ENCODE measurements at places on chromosomes 1 and 21. TPM values are rescaled to one million over a fixed set of nuclear protein-coding genes. Genes with fewer than 3 reads are reported as not detected.

- H3K27me3 ChIP-seq = peaks cover 53% of the 10 kb centered on the region
- no peak overlapping the region for H3K4me3 ChIP-seq
- no peak for DNase-seq
- no peaks in the 10 kb centered on the region for H3K36me3 ChIP-seq
These were observed 20.5 kb upstream of the NRDC start for GRCh38 chr1:51899022-51899421.

GRCh38 chr1:230186003-230186863 is 119.2 kb downstream of the GALNT2 start:
- H3K4me3 ChIP-seq = no peak overlapping the region
- peaks cover 22% of the 10 kb centered on the region for H3K4me1 ChIP-seq
- peak overlapping the region; percentile 27 for H3K27ac ChIP-seq
- H3K36me3 ChIP-seq = peaks cover 7% of the 10 kb centered on the region

DNA sequence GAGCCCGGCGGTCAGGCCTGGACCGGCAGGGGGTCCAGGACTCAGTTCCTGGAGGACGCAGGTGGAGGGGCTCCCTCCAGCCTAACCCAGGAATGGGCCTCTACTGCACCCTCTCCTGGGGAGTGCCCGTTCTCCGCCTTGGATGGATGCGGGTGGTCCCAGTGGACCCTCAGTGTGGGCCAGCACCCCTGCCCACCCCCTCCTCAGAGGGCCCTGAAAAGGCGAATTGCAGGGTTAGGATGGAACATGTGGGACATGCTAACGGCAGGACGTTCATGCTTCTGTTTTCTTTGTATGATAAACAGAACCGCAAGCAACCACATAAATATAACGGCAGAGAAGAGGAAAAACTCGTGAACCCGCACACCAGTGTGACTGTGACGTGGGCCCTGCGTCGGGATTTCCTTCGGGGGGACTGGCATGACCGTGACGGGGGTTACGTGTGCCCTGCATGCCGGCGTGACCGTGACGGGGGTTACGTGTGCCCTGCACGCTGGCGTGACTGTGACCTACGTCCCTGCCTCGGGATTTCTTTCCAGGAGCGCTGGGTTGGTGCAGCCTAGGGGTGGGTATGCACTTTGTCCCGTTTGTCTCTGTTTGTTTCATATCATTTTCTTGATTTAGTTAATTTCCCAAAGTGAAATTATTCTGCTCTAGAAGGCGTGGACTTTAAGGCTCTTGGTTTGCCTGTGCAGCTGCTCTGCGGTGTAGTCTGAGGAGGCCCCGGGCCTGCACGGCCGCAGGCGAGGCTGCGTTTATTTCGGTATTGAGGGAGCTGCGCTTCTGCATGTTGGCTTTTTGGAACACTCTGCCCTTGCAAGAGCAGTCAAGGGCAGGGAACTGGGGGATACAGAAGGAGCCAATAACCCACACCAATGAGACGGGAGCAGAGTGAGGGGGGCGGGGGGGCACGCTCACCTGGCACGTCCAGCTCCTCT is 3.1 kb downstream of the FTCD start:
- H3K36me3 ChIP-seq = no peaks in the 10 kb centered on the region
- peaks cover 10% of the 10 kb centered on the region for H3K4me1 ChIP-seq
- H3K27me3 ChIP-seq = no peaks in the 10 kb centered on the region
- no peak for DNase-seq
- peak overlapping the region; percentile 72 for H3K27ac ChIP-seq

- no peaks in the 10 kb centered on the region for H3K36me3 ChIP-seq
- peaks cover 20% of the 10 kb centered on the region for H3K27me3 ChIP-seq
- DNase-seq = no peak
- H3K27ac ChIP-seq = no peak overlapping the region
- peaks cover 2% of the 10 kb centered on the region for H3K4me1 ChIP-seq
These were observed 20.6 kb upstream of the KIF21B start for GRCh38 chr1:201044119-201044518.

- no peaks in the 10 kb centered on the region for H3K4me1 ChIP-seq
- H3K36me3 ChIP-seq = no peaks in the 10 kb centered on the region
- no peak overlapping the region for H3K4me3 ChIP-seq
- DNase-seq = no peak
- no peak overlapping the region for H3K27ac ChIP-seq
These were observed 28.3 kb downstream of the PDE4B start for GRCh38 chr1:65820983-65821382.

- H3K27me3 ChIP-seq = no peaks in the 10 kb centered on the region
- H3K4me1 ChIP-seq = peaks cover 51% of the 10 kb centered on the region
- peak within 1 kb of the TSS; percentile 84 for H3K27ac ChIP-seq
- H3K4me3 ChIP-seq = peak within 1 kb of the TSS; percentile 90
These were observed at the start of gene CAPN2 for GRCh38 chr1:223712194-223712849. CAPN2 (plus strand) TSS chr1:223712539; CDS start chr1:223712641, 102 bp downstream.

DNA sequence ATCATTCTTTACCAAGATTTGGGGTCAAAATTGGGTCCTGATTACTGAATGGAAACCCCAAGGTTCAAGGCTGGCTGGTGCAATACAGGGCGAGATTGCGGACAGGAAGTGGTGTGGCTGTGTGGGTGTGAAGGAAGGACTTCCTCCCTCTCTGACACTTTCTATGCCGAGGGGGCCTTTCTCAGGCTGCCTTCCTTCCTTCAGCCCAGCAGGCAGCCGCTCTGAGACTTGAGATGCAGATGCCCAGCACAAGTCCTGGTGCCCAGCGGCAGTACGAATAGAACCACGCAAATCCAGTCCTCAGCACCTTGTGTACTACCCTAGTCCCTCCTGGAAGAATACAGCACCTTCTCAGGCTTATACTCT is 16.3 kb downstream of the BATF3 start:
- H3K4me1 ChIP-seq = peaks cover 11% of the 10 kb centered on the region
- DNase-seq = no peak
- H3K27me3 ChIP-seq = peaks cover 16% of the 10 kb centered on the region
- H3K27ac ChIP-seq = no peak overlapping the region
- no peak overlapping the region for H3K4me3 ChIP-seq

DNA sequence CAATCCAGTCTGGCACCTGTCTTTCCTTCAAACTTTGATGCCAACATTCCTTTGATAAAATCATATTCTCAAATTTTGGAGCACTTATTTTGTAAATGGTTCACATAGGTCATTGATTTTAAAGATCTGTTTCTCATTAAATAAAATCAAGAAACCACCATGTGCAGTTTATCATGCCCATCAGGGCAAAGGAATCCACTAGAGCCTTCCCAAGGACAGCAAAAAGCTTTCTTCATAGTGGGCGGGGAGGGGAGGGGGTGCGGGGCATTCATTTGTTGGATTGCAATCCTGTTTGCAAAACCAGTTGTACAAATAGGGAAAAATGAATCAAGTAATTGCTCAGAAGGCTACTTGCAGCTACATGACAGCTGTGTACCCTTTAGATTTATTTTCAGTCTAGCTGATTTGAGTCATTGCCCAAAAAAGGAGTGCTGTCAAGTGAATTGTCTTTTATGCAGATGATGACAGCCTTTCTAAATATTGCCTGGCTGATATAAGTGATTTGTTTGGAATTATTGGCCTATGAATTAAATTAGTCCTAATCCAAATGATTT is 23.0 kb downstream of the LRRC8B start:
- H3K27ac ChIP-seq = no peak overlapping the region
- H3K4me3 ChIP-seq = no peak overlapping the region
- H3K4me1 ChIP-seq = peaks cover 60% of the 10 kb centered on the region
- peaks cover 4% of the 10 kb centered on the region for H3K27me3 ChIP-seq
- DNase-seq = no peak

GRCh38 chr21:45618846-45619485 is 24.6 kb upstream of the PCBP3 start:
- H3K36me3 ChIP-seq = no peaks in the 10 kb centered on the region
- H3K4me3 ChIP-seq = no peak overlapping the region
- H3K27ac ChIP-seq = peak overlapping the region; percentile 64
- peaks cover 29% of the 10 kb centered on the region for H3K27me3 ChIP-seq

DNA sequence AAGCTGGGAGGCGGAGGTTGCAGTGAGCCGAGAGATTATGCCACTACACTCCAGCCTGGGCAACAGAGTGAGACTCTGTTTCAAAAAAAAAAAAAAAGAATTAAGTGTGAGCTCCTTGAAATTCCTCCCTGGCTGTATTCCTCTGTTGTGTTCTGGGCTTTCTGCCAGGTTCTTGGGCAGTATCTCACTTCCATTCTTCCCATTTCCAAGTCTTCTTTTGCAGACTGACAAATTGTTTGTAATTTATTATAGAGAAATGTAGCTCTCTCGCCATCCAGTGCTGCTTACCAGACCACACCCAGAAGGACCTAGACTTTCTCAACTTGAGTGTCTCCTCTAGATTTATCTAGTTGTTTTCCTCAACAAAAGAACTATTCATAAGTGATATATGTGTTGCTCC is 105.0 kb upstream of the ADGRL2 start:
- no peak for DNase-seq
- peak overlapping the region; percentile 72 for H3K27ac ChIP-seq
- H3K27me3 ChIP-seq = no peaks in the 10 kb centered on the region
- peaks cover 2% of the 10 kb centered on the region for H3K36me3 ChIP-seq
- peaks cover 32% of the 10 kb centered on the region for H3K4me1 ChIP-seq
- no peak overlapping the region for H3K4me3 ChIP-seq

GRCh38 chr1:51690285-51690961 is 73.5 kb downstream of the OSBPL9 start:
- H3K27me3 ChIP-seq = no peaks in the 10 kb centered on the region
- H3K4me3 ChIP-seq = no peak overlapping the region
- H3K27ac ChIP-seq = peak overlapping the region; percentile 41
- no peaks in the 10 kb centered on the region for H3K36me3 ChIP-seq
- H3K4me1 ChIP-seq = peaks cover 32% of the 10 kb centered on the region
- DNase-seq = no peak

Gene PODN
- total RNA-seq = 4.6 TPM

Gene CASQ2
- 0.24 TPM for total RNA-seq
